ENCODE measurements at places on chromosomes 4 and X.

DNA sequence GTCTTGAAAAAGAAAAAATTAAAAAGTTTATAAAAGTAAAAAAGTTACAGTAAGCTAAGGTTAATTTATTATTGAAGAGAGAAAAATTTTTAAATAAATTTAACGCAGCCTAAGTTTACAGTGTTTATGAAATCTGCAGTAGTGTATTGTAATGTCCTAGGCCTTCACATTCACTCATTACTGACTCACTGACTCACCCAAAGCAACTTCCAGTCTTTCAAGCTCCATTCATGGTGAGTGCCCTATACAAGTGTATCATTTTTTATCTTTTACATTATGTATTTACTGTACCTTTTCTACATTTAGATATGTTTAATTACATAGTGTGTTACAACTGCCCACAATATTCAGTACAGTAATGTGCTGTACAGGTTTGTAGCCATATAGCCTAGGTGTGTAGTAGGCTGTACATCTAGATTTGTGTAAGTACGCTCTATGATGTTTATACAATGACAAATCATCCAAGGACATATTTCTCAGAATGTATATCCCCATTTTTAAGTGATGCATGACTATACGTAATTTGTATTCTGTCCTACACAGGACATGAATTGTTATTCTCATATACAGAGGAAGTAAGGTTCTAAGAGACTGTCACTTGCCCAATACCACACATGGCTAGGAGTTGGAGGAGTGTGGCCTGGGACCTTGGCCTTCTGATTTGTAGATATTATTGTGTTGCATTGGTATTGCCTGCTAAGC lies 19.5 kb upstream of the PDCL2 start:
- DNase-seq = no peak

- DNase-seq = no peak
These were observed 44.2 kb downstream of the DLG3 start for GRCh38 chrX:70488856-70489255.

DNA sequence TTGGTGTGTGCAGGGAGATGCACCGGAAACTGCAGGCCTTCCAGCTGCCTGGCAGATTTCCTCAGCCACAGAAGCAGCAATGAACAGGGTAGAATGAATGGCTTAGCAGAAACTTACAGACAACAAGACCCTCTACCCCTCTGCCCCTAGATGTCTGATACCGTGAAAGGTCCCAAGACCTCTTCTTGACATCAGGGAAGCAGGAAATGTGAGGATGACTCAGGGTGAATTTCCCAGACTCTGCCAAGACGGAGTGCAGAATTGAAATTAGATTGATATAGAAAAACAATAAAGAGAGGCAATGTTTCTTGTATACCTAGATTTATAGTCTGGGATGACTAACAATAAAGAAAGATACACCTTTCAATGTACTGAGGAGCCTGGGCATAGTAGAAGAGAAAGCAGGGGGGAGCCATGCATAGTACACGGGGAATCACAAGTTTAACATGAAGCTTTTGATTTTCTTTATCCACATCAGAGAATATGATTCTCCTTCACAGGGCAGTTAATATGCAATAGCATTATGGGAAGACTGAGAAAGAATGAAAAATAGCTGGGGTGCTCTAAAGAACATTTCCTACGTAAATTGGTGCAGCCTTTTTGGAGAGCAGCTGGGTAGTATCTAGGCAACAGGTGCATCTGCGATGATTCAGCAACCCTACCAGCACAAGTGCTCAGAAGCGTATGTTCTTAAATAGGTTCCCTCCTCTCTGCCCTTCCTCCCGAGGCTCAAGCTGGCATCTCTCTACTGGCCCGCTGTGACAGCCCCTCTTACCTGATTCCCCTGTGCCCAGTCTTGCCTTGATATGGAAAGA lies 18.3 kb upstream of the CXCR3 start:
- no peak for DNase-seq

DNA sequence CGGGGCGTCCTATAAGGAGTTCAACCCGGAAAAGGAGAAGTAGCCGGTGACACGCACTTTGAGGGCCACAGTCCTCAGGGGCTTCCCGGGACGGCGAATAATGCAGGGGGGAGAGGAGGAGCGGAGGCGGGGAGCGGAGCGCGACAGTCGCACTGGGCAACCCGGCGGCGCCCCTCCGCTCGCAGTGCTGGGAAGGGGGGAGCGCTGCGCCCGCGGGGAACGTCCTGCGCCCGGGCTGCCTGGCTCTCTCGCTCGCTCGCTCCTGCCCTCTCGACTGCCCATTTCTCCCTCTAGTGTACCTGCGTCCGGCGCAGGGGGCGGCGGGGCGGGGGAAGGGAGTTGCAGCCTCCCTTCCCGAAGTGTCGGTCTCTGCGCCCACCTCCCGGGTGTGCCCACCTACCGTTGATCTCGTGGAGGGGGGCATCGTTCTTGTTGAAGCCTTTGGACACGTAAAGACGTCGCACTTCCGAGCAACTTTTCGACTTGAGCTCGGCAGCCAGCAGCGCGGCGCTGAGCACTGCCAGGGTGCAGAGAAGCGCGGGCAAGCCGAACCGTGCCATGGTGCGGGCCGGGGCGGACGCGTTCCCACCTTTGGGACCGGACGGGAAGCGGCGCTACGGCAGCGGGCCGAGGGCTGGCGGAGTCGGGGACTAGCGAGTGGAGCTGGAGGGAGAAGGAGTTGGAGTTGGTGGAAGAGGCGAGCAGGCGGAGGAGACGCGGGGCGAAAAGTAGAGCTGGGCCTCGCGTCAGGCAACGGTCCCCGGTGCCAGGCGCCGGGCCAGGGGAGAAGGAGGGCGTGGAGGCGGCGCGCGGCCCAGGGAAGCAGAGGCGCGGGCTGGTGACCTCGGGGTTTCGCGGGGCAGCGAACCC lies 648 bp downstream of the GPC4 start:
- DNase-seq = no peak

- no peak for DNase-seq
These were observed 410.2 kb upstream of the CT83 start for GRCh38 chrX:116872931-116873330.

DNA sequence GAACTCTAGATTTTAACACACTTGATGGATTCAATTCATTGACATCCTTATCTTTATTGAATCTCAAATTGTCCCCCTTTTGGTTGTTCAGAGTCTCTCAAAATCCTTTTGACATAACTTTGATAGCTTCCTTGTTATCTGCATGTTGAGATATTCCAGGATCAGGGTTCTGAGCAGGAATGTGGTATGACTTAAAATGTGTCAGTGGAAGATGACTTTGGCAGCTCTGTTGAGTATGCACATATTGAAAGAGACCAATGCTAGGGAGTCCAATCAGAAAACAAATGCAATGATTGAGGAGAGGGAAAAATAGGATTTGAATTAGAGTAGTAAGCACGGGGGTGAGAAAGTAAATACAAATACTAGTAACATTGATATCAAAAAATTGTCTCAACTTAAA lies 93.8 kb downstream of the MANBA start:
- DNase-seq = no peak

GRCh38 chr4:107862658-107863057 lies 37.9 kb downstream of the SGMS2 start:
- DNase-seq = no peak

DNA sequence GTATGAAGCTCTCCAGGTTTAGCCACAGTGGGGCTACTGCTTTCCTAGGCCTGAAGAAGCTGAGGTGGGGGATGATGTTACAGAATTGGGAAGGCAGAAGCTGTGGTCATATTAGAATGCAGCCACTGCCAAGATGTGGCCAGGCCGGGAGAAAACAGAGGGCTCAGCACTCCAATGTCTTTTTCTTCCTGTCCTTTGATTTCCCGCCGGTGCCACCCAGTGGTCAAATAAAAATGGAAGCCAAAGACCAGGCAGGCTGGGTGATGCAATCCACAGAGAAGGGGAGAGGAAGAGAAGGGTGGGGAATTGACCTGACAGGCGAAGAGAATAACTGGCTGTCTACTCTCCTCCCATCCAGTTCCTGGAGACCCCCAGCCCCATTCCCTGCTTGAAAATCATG lies 94.9 kb upstream of the SHISA3 start:
- peak; percentile 33 for DNase-seq

Measured in testis (tissue), 5 donors.